ENCODE measurements at places on chromosomes 2 and 18.

DNA sequence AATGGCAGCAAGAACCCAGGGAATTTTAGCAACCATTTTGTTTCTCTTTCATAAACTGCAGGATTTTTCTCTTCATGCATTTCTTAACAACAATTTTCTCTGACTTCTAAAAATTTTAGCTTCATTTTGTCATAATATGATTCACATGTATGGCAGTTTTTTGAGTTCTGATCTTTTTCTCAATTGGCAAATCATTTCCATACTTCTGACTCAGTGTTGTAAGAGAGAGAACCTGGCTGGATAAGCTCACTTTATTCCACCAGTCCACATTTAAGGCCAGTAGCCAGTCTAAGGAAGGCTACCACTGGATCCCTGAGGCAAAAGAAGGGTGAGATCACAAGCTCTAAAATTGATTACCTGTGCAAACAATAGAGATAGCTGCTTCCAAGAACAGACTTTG, 42.8 kb upstream of the COL3A1 start:
- no peak for DNase-seq

DNA sequence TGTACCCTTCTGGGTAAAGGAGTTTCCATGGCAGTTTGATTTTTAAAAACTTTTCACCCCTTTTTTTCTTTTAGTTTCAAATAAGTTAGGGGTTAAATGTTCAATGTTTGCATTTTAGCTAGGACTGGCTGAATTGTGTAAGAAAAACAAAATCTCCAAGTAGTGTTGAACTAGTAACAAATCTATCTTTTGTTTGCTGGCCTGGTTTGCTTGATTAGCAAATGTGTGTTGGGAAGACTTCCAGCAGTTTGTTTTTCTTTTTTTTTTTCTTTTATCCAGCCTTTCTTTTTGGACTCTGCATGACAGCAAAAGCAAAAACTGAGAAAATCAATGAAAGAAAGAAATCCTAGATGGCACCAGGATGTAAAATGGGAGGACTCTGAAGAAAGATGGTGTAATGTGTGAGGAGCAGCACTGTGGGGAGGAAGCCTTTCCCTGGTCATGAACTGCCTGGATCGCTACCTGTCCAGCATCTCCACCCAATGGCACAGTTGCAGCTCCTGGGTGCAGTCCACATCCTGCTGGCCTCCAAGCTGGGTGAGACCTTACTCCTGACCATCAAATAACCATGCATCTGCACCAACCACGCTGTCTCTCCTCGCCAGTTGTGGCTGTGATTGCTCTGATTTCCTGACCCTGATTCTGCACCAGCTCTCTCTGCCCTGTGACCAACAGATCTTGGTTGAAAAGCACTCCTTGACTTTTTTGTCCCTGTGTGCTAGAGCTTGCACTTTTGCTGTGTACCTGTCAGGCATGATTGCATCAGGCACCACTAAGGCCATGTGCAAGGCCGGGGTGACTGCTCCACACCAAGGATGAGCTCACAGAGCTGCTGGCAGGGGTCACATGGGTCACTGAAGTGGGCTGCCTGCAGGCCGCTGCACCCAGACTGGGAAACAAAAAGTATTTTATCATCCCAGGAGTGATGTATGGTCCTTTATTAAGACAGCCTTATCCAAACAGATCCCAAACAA, 71.2 kb upstream of the ZNF236 start:
- no peak for DNase-seq

GRCh38 chr2:12201369-12201768, 454.9 kb downstream of the LPIN1 start:
- DNase-seq: no peak

GRCh38 chr2:37000318-37000717, 34.0 kb upstream of the STRN start:
- DNase-seq: no peak

DNA sequence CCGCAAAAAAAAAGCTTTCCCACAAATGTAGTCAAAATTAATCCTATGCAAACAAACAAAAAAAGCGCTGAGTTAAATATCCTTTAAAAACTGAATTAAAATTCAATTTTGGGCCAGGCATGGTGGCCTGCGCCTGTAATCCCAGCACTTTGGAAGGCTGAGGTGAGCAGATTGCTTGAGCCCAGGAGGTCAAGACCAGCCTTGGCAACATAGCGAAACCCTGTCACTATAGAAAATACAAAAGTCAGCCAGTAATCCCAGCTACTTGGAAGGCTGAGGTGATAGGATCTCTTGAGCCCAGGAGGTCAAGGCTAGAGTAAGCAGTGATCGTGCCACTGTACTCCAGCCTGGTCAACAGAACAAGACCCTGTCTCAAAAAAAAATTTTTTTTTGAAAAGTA, 8.8 kb upstream of the MARCHF7 start:
- DNase-seq: no peak

GRCh38 chr2:217157581-217157980, 297.7 kb upstream of the TNP1 start:
- no peak for DNase-seq

DNA sequence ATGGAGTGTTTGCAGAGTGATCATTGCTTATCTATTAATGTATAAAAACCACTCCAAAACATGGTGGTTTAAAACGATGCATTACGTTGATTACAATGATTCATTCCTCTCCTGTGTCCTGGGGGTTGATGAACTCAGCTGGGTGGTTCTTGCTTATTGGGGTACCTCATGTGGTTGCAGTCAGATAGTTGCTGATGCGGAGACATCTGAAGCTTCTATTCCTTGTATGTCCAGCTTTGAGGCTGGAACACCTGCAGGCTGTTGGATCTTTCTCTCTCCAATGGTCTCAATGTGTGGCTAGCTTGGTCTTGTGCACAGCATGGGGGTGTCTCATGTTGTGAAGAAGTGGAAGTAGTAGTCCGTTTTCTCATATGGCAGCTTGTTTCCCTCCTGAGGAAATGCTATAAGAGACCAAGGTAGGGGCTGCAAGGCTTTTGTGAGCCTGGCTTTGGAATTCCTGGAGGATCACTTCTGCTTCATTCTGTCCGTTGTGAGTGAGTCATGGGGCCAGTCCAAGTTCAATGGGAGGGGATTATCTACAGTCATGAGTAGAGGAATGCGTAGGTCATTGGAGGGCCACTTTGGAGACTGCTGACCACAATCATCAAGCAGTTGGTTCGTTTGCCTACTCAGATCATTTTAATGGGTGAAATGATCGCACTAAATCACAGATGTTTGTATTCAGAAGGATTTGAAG, 601.0 kb downstream of the SLC4A3 start:
- peak; percentile 43 for DNase-seq
